ENCODE measurements at places on chromosomes 7 and 10. TPM values are rescaled to one million over a fixed set of nuclear protein-coding genes. Genes with fewer than 3 reads are reported as not detected.

Gene HOXA4
- total RNA-seq = not detected

Gene TAS2R41
- total RNA-seq = not detected

Gene DGKB
- 29.4 TPM for total RNA-seq

Gene RBM28
- 20.7 TPM for total RNA-seq

Gene SEC61A2
- 38.4 TPM for total RNA-seq

Gene SYT15B
- total RNA-seq = 0.54 TPM

Gene VWDE
- total RNA-seq = 7.2 TPM

Gene CLRN3
- 0.27 TPM for total RNA-seq

Gene COL13A1
- total RNA-seq = 8.3 TPM

Gene BPGM
- 25.4 TPM for total RNA-seq

Gene LRRD1
- total RNA-seq = 1.7 TPM

Gene MMD2
- 5.2 TPM for total RNA-seq

Gene ODAD2
- 6.6 TPM for total RNA-seq

Gene MRM2
- total RNA-seq = 9.4 TPM

Gene C10orf105
- total RNA-seq = 1.00 TPM

Gene AKR1B15
- not detected for total RNA-seq

Gene ZFAND2A
- 13.7 TPM for total RNA-seq

Gene LRRC61
- 8.2 TPM for total RNA-seq

Gene IGFBP1
- 0.54 TPM for total RNA-seq

Gene SPAM1
- not detected for total RNA-seq

All from cerebellum (tissue), 4 donors.